ENCODE measurements at places on chromosomes 7 and 10. TPM values are rescaled to one million over a fixed set of nuclear protein-coding genes. Genes with fewer than 3 reads are reported as not detected.

The UPK3B gene
- total RNA-seq = 1.6 TPM

GRCh38 chr10:27457966-27458365, 46.1 kb upstream of the RAB18 start:
- no peak for DNase-seq

The BHLHA15 gene
- not detected for total RNA-seq

The MYL10 gene
- total RNA-seq = not detected

The FAM180A gene
- not detected for total RNA-seq

- DNase-seq = no peak
These were observed 332.7 kb upstream of the LRGUK start for GRCh38 chr7:133794479-133794878.

DNA sequence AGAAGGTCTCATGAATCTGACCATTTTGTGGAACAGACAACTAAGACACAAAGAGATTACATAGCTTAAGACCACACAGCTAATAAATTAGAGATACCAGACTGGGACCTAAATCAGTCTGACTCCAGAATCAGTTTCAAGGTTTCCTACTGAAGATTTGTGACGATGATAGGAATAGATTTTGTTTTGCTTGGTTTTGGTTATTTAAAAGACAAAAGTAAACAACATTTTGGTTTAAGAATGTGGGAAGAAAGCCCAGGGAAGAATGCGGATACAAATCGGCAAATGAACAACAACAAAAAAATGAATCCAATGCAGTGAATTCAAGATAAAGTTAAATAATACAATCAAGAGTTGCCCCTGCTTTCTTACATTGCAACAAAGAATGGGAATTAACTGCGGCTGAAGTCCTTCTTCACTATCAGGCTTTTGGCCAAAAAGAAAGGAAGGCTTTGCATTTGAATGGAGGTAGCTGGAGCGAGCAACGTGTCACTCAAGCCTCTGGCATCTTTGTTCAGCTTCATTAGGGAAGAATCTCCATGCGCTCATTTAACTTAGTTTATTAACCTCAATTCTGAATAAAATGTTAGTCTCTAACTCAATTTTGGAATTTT, 210.8 kb downstream of the ADAM12 start:
- no peak for DNase-seq

DNA sequence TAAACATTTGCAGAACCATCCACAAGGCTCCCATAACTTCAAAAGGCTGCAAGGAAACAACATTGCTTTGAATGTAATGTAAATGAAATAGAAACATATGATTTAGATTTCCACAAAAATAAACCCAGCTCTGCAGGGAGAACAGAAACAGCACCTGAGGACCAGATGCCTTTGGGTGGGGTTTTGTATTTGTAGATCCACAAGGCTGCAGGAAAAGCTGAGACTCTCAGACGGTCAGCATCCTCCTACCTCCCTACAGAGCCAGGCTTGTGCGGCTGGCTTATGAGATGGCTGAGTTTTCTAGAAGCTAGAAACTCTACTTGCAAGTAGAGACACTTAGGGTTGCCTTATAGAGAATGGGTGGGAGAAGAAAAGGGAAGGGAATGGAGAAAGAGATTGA, 49.8 kb downstream of the FAM107B start:
- no peak for DNase-seq

DNA sequence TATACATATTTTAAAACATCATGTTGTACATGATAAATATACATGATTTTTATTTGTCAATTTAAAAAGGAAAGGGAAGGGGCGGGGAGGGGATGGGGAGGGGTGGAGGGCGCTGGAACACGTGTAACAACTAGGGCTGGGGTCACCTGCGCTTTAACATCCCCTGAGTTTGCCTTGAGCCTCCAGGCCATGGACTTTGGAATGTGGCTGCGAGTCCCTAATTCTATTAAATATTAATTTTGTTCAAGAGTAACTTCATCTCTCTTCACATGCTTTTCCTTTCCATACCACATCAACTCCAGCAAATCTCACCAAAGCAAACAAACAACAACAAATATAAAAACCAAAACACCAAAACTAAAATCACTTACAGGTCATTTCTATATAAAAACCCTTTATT, 10.6 kb downstream of the IFIT5 start:
- DNase-seq = no peak

The CASTOR2 gene
- total RNA-seq = 3.9 TPM

DNA sequence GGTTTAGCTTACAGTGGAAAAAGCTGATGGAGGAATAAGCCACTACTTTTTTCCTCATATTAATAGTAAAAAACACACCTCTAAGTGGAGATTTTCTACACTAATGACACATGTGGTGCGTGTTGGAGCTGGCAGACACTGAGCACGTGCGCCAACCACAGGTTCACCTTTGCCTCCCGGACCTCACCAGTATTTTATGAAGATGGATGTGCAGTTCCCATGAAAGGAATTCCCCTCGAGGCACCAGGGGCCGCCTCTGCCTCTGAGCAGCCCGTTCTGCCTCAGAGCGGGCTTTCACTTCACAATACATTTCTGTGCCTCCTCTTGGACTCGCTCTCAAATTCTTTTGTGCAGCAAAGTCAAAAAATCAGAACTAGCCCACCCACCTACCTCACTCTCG, 477.5 kb upstream of the ADARB2 start:
- no peak for DNase-seq

GRCh38 chr10:13340068-13340467, 8.0 kb downstream of the SEPHS1 start:
- DNase-seq = no peak

The AGAP5 gene
- total RNA-seq = 7.7 TPM

The TLL2 gene
- not detected for total RNA-seq

DNA sequence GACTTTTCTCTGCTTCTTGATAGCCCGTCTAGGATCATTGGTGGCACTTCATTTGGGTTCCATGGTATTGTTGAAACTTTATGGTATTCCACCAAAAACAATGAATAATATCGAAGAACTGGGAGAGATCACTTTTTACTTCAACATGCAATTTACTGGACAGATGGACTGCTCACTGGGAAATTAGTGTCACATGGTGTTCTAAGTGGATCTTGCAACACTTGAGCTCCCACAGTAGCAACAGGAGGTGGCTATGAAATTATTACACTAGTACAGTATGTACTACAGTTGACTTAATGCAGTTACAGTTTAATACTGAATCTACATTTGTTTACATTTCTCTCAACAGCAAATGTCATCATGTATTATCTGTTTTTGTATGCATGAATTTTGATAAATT, 997.3 kb downstream of the REEP3 start:
- no peak for DNase-seq

GRCh38 chr10:91575044-91575610, 57.7 kb downstream of the PPP1R3C start:
- DNase-seq = no peak

DNA sequence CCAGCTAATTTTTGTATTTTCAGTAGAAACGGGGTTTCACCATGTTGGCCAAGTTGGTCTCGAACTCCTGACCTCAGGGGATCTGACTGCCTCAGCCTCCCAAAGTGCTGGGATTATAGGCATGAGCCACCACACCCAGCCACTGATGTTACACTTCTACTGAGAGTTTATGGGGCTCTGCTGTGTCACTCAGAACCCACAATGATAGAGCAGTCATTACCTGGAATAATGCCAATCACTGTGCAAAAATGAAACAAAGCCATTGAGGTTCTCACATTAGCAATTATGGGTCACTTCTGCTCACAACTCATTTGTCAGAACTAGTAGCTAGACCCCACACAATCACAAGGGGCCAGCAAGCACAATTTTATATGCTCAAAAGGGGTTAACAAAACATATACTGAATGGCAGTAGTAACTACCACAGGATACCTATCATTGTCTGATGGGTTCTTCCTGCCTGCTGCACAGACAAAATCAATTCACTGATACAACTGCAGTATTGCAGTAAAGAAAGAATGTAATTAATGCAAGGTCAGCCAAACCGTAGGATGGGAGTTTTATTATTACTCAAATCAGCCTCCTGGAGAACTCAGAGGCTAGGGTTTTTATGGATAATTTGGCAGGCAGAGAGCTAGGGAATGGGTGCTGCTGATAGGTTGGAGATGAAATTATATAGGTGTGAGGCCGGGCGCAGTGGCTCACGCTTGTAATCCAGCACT, 72.1 kb upstream of the TRIM24 start:
- DNase-seq = no peak

The VSTM4 gene
- 0.10 TPM for total RNA-seq

The SAMD9 gene
- 6.9 TPM for total RNA-seq

DNA sequence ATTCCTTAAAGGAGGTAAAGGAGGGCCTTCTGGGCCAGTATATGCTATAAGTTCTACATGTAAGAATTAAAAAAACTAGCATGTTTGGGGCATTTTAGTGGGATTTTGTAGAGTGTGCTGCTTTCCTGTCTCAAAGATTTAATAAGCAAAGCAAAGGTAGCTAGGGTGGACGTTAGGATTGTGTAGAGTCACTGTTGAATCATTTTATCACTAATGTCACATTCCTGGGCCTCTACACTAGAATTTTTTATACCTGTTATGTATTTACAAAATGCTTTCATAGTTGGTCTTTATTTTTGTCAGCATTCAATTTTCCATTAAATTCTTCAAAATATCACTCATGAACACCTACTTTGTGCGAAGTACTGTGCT, 139.4 kb upstream of the PHYHIPL start:
- no peak for DNase-seq

GRCh38 chr10:27504808-27505460, 830 bp downstream of the RAB18 start:
- DNase-seq = no peak

- no peak for DNase-seq
These were observed 485.3 kb upstream of the GALNT17 start for GRCh38 chr7:70646536-70647248.

GRCh38 chr10:53003094-53003493, 230.5 kb upstream of the MBL2 start:
- no peak for DNase-seq

DNA sequence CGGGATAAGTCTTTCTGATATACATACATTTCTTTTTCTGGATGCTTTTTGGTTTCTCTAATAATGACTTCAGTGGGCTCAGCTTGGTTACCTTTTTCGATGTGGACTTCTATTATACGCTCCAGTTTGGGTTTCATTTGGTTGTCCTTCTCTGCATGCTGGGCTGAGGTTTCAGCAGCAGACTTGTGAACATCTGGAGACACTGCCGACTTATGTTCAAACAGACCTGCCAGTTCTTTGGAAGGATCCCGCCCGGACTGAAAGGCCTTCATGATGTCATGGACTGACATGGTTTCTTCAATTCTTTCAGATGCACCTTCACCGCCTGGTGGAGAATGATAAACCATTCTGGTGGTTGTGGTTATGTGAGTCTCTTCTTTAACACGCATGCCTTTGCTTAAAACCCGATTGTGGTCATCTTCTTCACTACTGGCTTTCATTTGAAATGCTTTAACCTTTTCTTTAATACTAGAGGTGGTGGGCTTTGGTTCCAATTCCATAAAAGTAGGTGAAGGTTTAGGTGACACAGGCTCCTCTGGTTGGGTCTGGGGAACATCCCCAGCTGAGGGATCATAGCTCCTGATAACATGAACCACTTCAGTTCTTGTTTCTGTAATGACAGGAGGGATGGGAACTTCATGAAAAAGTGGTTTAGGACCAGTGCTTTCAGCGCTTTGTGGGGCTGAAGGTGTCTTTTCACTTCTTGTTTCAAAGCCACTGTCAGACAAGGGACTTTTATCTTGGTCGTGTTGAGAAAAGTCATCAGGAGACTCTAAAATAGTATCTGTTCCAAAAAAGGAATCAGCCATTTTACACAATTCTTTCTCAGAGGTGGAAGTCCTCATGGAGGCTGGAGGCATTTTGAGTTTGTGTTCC, 167.7 kb upstream of the CCDC6 start:
- DNase-seq = no peak

DNA sequence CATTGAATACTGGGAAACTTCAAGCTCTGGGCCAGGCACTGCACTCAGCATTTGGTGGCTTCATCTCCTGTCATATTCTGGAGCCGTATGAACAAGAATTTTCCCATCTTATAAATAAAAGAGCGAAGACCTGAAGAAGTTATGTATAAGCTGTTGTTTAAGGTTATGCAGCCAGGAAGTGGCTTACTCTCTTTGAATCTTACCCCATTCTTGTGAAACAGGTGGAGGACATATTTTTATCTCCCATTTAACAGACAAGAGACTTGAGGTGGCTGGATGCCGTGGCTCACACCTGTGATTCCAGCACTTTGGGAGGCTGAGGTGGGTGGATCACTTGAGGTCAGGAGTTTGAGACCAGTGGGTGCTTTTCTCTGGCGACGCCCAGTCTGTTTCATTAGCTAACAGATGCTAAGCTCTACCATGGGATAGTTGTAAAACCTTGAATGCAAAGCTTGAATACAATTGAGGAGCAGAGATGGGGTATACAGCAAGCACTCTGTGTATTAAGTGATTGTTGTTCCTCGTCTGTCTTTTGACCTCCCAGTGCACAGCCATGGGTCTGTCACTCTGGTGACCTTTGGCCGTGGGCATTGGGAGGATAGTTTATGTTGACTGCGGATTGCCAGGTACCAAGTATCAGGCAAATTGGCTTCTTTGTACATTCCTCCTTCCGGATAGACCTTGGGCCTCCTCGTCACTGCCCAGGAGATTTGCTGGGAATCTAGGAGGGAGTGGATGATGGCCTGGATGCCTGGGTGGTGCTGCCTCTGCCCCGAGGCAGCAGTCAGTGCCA, 85.8 kb downstream of the GRK5 start:
- no peak for DNase-seq

- DNase-seq = no peak
These were observed 40.8 kb upstream of the KMT2E start for GRCh38 chr7:104973227-104973626.

The CTTNBP2 gene
- total RNA-seq = not detected

DNA sequence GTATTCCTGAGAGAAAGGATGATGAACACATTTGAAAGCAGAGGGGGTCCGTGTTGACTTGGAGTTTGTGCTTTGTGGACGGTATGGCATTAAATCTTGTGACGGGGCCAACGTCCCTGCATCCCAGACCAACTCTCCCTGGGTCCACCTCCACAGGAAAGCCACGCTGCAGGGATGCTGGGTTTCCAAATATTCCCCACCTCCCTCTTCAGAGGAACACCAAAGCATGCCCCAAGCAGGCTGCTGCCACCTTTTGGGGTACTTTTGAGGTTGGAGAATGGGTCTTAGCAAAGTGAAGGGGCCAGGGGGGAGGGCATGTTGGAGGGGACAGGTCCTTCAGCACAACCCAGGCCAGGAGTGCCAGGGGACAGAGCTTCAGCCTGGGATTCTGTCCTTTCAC, 504.4 kb downstream of the TCERG1L start:
- no peak for DNase-seq

- no peak for DNase-seq
These were observed 711.2 kb upstream of the NRP1 start for GRCh38 chr10:34045571-34046190.

GRCh38 chr7:45267262-45267661, 109.7 kb downstream of the RAMP3 start:
- DNase-seq = no peak

- DNase-seq = no peak
These were observed 16.5 kb upstream of the WIPI2 start for GRCh38 chr7:5173496-5173895.

GRCh38 chr10:126042354-126042753, 146.0 kb downstream of the FANK1 start:
- no peak for DNase-seq
